ENCODE measurements at places on chromosomes 3 and 15. TPM values are rescaled to one million over a fixed set of nuclear protein-coding genes. Genes with fewer than 3 reads are reported as not detected.

DNA sequence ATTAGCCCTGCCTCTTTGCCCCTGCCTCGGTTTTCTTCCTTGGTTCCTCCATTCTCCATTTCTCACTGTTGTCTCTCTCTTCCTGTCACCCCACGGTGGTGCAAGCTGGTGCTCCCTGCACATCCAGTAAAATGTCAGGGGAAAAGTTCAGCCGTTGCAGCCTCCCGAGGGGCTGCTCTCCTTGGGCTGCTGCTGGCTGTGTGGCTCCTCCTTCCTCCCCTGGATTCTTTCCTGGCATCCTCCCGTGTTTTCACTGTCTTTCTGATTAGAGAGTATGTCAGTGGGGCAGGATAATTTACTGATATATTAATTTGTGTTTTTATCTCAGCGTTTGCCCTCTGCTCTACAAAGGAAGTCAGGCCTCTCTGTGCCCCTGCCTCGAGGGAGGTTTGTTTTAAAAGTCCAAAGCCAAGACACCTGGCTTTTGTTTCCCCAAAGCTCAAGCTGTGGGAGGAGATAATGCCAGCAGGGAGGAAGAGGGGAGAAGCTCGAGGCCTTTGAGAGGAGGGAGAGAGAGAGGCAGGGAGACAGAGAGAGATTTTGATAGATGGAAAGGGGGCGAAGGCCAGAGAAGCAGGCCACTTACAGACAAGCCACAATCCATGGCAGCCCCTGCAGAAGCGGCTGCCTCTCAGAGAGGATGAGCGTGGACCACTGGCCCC, 150.3 kb upstream of the NR2F2 start:
- no peak for DNase-seq

- no peak for DNase-seq
These were observed 9.0 kb downstream of the PLCL2 start for GRCh38 chr3:16893618-16894200.

DNA sequence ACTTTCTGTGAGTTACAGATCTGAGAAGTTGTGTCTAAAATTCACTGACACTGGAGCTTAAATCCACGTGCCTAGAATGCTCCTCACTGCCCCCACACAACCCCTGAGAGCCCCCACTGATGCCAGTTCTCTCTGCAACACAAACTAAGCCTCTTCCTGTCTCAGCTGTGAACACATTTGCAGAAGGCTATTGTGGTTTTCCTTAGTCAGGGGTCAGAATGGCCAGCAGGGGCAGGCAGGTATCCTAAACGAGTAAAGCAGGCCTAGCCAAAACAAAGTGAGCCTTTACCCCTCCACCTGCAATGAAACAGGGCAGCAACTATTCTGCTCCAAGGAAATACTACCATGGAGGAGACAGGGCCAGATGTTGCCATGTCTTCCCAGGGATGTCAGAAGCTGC, 78.6 kb downstream of the FHIT start:
- DNase-seq, result no peak

GRCh38 chr15:100464888-100465287, 63.9 kb downstream of the CERS3 start:
- no peak for DNase-seq

SLC51A gene
- total RNA-seq, result not detected

All from LHCN-M2 (cell line).